Stimulated activated CD8-positive, alpha-beta memory T cell treated with anti-CD3 and anti-CD28 coated beads, Interleukin-7, amount 100 ng/mL, for 4 hours (primary cell): ENCODE measurements at places on chromosomes 6 and 20.

DNA sequence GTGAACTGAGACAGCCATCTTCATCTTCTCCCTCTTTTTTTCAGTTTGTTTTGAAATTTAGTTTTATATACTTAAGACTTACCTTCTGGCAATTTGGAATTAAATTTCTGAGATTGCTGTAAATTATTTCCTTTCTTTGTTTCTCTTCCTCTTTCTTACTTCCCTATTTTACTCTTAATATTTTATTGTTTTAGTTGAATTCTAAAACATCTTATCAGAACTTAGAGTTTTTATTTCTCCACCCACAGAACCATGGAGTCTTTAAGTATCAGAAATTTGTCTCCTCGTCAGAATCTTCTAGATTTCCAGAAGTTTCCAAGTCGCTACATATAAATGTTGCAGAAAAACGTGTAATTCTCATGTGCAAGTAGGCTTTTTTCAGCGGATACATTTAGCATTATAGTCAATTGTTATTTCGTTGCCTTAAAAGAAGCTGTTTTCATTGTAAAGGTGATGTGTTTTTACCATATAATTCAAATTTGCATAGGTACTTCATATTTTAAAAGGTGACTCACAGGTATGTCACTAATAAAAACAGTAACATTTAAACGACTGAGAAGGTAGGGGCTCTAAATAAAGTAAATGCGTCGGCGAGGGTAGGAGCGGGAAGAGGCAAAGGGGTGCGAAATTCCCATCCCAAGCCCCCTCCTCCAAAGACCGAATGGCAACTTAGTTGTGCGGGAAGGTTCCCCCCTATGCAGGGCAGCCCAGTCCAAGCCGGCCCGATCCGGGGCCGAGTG is 866 bp upstream of the MYO6 start:
- DNase-seq = no peak

DNA sequence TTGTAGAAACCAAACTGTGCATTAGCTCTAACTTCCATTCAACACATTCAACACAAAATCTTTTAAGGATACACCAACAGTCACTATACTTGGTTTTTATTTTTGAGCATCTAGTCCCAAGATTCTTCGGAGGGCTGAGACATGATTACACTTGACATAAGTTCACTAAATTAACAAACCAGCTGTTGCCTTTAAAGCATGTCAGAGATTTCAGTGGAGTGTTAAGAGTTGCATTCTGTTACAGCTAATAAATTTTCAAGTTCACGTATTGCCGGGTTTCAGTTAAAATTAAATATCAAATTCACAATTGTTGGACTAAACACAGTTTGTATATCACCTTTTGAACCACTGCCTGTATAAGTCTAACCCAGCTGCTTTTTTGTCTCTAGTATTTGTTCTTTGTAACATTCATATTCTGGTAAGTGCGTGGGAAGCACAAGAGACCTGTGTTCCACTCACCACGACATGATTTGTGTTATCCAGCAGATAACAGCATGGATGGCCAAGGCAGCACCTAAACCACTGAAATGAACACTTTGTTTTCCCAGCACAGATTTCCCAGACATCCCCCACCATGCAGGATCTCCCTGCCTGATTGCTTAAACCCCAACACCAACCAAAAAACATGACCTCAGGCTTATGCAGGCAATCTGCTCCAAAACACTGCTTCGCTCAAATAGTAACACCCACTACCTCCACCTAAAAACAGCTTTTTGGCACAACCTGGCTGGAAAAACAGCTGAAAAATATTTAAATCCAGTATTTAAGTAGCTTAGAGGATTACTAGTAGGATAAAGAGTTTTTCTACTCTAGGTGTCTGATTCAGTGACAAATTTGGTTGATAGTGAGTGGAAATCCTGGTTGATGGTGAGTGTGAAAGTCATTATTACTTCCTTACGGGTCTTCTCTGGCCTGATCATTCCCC is 286.5 kb upstream of the NT5E start:
- no peak for DNase-seq

GRCh38 chr6:110421749-110422443 is 6.5 kb upstream of the DDO start:
- DNase-seq = no peak

DNA sequence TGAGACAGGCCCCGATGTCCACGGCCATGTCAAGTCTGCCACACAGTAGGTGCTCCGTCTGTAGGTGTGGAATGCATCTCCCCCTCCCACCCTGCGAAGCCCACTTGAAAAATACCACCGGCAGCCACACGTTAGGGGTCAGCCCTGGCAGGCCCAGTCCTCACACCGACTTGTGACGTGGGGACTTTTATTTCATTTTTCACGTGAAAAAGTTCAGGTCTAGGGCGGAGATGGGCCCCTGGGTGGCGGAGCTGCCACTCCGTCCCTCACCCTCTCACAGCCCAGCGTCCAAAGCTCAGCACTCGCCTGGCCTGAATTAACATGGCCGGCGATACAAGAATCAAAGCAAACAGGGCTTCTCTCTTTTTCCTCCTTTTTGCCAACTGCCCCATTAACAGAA is 3.8 kb upstream of the TUBB1 start:
- DNase-seq = no peak

DNA sequence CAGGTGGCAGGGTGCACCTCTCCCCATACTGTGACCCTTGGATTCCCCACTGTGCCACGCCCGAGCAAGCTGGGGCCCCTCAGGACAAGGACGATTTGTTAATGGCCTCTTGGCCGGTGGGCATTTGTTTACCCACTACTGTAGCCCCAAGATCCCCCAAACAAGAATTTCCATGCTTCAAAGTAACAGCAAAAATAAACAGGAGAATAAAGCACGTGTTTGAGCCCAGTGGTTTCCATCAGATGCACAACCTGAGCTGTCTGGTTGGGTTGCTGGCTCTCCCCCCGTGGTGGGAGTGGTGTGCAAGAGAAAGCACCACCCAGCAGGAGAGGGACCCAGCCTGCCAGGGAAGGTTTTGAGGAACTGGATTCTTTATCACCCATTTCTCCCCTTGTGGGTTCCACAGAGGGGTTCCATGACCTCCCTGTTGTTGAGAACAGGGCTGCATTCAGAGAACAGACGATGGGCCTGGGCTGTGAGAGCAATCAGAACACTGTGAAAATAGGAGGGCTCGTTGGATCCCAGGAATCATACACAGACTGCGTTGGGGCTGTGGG is 4.8 kb downstream of the CD93 start:
- no peak for DNase-seq

GRCh38 chr20:63163596-63164483 is 52.1 kb downstream of the YTHDF1 start:
- DNase-seq = no peak

DNA sequence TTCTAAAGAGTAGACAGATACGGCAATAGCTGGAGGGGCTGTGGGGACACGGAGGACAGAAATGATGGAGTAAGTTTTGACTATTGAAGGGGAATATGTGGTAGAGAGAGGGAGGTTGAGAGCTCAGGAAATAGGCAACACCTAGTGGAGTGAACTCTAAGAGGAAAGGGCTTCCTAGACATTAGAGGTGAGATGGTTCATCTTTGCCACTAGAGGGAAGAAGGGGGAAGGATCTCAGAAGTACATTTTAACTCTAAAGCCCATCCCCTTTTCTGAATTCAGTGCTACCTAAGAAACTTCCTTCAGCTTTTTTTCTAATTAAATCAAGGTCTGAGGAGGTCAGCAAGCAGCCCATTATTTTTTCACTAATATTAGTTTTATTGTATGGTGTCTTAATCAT is 689.4 kb upstream of the MAP3K7 start:
- no peak for DNase-seq

GRCh38 chr6:72741083-72741482 is 119.2 kb downstream of the KCNQ5 start:
- no peak for DNase-seq

- no peak for DNase-seq
Measured at GRCh38 chr6:43253401-43253800, 10.1 kb downstream of the TTBK1 start.

DNA sequence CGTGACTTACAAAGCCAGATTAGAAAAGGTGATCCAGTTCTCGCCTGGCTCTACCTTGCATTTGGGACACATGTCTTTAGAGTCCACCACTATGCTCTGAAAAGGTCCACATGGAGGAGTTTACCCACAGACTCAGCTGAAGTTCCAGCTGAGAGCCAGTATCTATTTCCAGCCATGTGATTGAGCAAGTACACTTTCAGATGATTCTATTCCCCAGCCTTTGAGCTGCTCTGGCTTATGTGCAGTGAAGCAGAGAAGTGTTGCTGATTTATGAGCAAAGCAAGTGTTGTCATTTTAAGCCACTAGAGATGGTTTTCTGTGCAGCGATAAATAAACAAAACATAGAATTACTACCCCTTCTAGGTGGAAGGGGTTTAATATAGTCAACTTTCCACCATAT is 520.8 kb upstream of the RNF217 start:
- no peak for DNase-seq

GRCh38 chr6:16523606-16524379 is 237.5 kb downstream of the ATXN1 start:
- DNase-seq = no peak

- no peak for DNase-seq
Measured at GRCh38 chr6:2505624-2506023, 245.1 kb downstream of the MYLK4 start.

- peak; percentile 66 for DNase-seq
Measured at GRCh38 chr6:13873288-13874190, 51.2 kb upstream of the RNF182 start.

GRCh38 chr20:23415959-23416583 is 5.2 kb downstream of the NAPB start:
- no peak for DNase-seq

GRCh38 chr6:15501826-15502445 is 160.9 kb downstream of the DTNBP1 start:
- no peak for DNase-seq

GRCh38 chr6:107712665-107713551 is 111.2 kb downstream of the SCML4 start:
- peak; percentile 38 for DNase-seq

- no peak for DNase-seq
Measured at GRCh38 chr6:108120311-108120710, 45.5 kb upstream of the NR2E1 start.

- no peak for DNase-seq
Measured at GRCh38 chr6:88728756-88729155, 234.7 kb downstream of the RNGTT start.

GRCh38 chr6:154232013-154232910 is 124.3 kb downstream of the IPCEF1 start:
- DNase-seq = no peak

GRCh38 chr6:15712797-15713196 is 50.0 kb upstream of the DTNBP1 start:
- DNase-seq = no peak
